IPS DF 19.7 (cell line): ENCODE measurements at places on chromosomes 3 and 15.

- DNase-seq: no peak
Observed at GRCh38 chr15:32936283-32936918, 218.6 kb downstream of the GREM1 start.

GRCh38 chr15:95448531-95449229, 881.8 kb upstream of the NR2F2 start:
- DNase-seq: no peak

DNA sequence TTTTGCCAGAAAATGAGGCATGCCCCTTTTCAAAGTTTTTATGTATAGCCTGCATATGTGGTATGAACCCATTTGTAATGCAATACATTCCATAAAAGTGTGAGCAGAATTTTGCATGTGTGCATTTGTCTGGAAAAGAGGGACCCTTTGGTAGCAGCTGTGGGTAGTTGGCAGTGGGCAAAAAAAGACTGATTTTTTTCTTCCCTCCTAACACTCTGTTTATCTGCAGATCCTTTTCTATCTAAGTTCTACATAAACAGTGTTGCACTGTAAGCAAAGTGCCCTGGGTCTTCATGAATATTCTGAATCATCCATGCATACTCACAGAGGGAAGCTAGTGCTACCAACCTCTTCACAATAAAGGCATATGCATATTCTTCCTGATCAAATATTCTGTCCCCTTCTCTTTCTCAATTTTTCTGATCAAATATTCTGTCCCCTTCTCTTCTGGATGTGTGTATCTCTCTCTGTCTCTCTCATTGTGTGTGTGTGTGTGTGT, 211.2 kb upstream of the EIF1B start:
- DNase-seq: no peak

DNA sequence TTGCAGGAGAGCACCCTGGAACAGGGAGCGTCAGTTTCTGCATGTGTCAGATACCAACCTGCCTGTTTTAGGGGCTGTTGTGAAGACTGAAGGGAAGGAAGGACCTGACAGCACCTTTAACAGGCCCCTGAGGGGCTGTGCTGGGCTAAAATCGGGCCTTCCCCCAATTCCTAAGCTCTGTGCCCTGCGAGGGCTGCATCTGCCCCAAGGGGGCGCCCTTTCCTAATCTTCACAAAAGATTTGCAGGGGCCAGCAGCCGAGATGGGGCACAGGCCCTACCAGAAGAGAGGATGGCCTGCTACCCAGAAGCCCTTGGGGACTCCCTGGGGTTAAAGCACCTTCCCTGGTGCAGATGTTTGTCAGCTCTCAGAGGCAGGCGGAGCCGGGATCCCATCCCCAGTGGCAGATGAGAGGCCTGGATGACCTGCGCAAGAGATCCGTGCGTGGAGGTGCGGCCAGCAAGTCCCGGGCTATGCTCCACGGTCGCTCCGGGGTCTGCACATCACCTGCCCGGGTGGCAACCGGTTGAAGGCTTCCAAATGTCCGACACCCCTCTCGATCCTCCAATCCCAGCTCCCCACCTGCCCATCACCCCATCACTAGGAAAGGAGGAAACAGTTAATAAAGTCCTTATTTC, 53.6 kb downstream of the RHCG start:
- no peak for DNase-seq

DNA sequence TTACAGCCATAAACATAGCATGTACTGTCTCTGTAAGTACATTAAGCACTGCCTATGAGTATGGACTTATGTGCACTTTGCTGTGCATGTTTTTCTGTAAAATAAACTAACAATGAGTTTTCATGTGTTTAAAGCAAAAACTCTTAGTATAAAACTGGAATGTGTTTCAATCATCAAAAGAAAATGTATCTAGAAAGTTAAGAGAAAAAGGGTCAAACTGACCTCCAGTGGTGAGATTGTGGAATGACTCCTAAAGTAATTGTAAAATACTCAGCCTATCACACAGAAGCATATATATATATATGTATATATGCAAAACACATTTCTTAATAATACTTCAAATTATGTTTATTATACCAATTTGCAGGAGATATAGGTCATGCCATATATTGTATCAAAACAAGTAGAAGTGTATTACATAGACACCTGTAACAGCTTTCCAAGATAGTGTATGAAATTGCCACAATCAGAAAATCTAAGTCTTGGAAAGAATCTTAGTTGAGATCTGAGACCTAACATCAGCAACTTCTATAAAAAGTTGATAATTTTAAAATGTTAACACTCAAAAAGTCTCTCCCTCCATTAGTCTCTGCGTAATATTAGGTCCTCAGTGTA, 199.6 kb downstream of the FMN1 start:
- no peak for DNase-seq

- DNase-seq: no peak
Observed at GRCh38 chr15:66369773-66370651, 13.5 kb upstream of the TIPIN start.

- DNase-seq: no peak
Observed at GRCh38 chr3:100902572-100902971, 90.6 kb downstream of the ABI3BP start.

GRCh38 chr15:27027229-27027628, 56.2 kb downstream of the GABRG3 start:
- DNase-seq: no peak

DNA sequence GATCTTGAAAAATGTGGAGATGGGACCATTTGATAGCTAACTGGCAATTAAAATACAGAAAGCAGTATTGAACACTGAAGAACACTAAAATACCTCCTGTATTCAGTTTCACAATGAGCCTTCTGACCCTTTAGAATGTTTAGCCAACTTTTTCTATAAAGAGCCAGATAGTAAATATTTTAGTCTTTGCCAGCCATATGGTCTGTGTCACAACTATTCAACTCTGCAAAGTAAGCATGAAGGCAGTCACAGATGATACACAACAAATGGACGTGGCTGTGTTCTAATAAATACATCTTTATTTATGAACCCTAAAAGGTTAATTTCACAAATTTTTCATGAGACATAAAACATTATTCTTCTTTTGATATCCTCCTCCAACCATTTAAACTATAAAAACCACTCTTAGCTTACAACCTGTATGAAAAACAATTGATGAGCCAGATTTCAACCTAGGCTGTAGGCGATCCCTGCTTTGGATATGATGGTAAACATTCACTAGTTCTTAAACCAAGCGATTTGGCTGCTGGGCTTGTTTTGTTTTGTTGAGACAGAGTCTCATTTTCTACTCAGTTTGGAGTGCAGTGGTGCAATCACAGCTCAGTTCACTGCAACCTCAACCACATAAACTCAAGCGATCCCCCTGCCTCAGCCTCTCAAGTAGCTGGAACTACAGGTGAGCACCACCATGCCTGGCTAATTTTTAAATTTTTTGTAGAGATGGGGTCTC, 13.6 kb upstream of the CSPG5 start:
- DNase-seq: no peak

DNA sequence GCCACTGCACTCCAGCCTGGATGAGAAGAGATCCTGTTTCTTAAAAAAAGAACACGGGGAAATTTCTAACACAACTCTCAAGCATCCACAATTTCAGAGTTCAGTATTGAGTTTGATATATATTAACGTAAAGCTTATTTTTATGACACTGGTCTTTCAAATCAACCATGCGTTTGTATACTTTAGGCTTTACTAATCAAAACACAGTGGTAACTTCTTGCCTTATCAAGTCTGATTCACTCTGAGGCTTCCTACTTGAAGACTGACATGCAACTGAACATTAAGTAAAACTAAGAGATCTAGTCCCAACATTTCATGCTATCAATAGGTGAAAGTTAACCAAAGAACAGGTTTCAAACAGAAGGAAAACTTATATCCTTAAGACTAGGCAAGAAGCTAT, 46.7 kb downstream of the PRTG start:
- no peak for DNase-seq

DNA sequence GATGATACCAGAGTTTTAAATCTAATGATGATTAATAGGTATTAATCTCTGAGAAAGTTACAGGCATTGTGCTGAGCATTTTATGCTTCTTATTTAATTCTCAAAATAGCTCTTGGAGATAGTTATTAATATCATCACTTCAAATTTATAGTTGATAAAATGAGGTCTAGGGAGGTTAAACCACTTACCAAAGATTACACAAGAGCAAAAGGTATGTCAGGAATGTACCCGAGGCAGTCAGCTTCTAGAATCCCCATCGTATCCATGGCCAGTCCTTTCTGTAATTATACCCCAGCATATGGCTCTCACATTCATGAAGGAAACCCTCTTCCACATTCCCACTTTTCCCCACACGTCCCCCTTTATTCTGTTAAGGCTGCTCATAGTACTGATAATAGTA, 421.3 kb downstream of the PYDC2 start:
- peak; percentile 40 for DNase-seq

DNA sequence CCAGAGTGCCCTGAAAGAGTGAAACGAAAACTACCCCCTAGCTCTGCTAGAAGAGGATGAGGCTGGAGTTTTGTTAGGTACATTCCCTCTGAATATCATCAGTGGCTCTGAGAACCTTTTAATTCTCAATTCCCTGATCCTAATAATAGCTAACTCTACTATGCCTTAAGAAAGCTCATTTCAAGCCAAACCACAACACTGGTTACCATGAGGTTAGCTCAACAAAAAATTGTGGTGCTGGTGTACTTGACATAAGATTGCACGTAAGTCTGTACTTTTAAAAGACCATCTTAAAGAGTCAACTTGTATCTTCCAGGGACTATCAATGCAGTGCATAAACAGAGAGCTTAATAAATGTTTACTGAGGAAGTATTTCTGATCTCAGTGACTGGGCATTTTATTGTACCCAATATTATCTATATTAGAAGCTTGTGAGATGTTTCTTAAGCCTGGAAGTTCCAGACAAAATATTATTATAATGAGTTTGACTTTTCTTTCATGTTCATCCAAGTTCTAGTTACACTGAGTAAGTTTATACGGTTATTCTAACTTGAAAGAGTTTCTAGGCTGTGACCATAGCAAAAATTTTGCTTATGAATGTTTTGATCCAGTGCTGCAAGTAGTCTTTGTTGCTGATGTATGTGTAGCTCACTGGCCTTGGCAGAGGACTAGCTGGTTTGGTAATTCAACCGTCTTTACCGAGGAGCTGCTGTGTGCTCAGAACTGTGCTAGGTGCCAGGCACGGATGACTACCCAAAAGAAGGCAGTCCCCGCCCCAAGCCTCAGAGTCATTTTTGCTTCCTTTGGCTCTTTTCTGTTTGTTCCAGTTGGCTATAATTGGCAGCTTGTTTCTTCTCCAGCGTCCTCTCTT, 334.4 kb upstream of the TRIM42 start:
- DNase-seq: no peak

DNA sequence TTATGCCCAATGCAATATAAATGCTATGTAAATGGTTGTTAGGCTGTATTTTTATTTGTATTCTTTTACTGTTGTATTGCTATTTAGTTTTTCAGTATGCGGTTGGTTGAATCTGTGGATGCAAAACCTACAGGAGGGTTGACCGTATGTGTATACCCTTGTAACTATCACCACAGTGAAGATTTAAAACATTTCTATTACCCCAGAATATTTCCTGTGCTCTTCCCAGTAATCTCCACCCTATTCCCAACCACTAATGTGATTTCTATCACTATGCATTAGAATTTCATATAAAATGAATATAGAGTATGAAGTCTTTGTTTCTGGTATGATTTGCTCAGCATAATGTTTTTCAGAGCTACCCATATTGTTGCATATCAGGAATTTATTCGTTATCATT, 705.0 kb downstream of the MECOM start:
- DNase-seq: no peak

DNA sequence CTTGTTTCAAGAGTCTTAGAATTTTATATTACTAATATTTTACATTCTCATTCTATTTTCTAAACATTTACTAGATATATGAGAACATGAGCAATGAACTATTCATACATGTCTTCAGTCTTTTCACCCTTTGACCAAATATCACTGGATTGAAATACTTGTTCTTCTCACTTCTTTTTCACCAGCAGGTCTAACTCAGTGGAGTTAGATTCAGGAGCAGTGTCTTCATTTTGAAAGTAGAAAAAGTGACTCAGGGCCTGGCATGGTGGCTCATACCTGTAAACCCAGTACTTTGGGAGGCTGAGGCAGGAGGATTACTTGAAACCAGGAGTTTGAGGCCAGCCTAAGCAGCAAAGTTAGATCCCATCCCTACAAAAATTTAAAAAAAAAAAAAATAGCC, 70.8 kb downstream of the USP13 start:
- DNase-seq: no peak

DNA sequence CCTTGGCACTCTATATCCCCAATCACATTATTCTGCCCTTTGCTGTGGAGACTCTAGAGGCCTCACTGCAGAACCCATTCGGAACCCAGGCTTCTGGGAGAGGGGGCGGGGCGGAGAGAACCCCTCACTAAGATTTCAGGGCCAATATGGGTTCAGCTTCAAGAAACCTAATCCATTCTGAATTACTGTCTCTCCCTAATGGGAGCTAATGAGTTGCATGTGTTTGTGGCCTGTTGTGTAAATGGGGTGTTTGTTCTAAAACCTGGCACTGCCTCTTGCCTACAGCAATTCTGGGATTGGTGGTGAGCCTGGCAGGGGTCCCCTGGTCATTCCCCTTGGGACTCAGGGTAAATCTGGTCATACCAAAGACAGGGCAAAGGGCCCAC, 605 bp upstream of the RASL12 start:
- no peak for DNase-seq

DNA sequence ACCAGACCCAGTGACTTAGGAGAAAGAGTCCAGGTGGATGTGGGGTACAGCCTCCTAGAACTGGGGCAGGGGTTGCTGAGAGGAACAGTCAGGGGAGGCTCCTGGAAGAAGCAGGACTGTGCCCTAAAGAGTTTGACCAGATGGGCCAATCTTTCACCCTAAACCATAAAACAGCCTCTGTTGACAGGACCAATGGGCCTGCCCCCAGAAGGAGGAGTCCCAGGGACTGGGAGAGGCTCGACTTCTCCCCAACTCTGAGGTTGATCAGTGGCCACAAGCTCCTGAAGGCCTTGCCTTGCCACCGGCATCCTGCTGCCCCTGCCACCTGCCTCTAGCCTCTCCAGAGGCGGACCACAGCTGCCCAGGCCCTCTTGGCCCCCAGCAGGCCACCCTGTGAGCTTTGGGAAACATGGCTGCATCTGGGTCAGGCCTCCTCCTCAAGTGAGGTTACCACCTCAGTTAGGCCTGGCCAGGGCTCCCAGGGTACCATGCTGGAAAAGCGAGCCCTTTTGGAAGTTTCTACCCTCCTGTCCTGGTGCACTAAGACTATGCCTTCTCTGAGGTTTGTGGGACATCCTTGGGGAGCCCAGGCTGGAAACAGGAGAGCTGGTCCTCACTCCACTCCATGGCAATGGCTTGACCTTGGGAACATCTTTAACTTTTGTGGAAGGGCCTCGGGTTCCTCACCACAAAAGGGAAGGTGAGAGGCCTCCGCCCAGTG, 2.8 kb downstream of the VIPR1 start:
- no peak for DNase-seq
